Fibroblast of the aortic adventitia (primary cell): ENCODE measurements at places on chromosomes 16 and 17.

DNA sequence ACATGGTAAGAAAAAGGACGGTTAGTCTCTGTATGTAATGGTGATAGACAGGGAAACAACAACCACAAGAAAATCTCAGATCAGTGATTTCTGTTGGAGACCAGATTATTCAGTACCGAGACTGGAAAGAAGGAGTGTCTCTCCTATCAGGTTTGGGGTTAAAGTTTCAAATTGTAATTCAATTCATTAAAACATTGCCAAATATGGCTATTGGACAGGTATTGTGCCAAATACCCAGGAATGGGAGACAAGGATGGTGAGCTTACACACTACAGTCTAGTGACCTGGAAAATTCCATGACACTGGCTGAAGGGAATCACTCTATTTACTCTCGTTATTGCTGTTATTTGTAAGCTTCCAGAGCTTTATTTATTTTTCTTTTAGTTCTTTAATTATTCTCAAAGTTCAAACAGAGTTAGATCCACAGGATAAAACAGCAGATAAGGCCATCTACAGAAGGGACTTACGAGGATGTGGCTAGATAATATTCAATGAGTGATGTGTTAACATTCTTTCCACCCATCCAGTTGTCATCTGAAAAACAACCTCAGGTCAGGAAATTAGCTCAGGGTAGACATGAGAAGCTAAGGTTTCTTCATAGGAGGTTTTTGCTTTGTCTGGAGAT, 25.1 kb upstream of the MMD start:
- no peak for DNase-seq

DNA sequence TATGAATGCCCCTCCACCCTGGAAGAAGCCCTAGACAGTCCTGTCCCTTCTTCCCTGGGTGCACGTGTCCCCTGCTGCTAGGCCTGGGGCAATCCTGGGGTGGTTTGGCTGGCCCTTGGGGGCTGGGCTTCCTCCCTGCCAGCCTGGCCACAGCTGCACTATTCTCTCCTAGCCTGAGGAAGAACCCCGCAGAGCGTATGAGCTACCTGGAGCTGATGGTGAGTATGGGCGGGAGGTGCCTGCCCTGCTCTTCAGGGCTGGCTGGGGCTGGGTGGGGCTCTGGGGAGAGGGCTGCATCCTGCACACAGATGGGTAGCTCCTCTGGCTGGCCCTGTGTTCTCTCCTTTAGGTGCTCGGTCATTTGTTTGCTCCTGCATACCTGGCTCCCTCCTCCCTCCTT, 28.8 kb downstream of the MAP2K3 start:
- DNase-seq: no peak

DNA sequence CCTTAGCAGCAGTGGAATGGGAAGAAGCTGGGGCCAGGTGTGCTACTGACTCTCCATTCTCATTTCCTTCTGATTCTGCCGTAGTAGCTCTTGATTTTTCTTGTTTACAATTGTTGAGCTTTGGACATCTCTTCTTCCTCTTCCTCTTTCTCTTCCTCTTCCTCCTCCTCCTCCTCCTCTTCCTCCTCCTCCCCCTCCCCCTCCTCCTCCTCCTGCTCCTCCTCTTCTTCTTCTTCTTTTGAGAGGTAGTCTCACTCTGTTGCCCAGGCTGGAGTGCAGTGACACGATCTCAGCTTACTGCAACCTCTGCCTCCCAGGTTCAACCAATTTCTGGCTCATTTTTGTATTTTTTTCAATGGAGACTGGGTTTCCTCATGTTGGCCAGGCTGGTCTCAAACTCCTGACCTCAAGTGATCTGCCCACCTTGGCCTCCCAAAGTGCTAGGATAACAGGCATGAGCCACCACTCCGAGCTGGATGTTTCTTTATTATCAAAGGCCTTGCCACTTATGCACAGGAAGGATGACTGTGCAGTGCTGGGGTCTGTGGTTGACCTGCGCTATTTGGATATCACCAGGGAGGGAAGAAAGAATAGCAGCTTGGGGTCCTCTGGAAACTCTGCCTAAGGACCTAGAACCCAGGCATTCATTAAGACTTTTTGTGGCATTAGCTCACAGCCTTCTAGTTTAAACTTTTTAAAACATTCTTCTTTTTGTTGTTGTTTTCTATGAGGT, 127.8 kb upstream of the KCNJ16 start:
- no peak for DNase-seq

DNA sequence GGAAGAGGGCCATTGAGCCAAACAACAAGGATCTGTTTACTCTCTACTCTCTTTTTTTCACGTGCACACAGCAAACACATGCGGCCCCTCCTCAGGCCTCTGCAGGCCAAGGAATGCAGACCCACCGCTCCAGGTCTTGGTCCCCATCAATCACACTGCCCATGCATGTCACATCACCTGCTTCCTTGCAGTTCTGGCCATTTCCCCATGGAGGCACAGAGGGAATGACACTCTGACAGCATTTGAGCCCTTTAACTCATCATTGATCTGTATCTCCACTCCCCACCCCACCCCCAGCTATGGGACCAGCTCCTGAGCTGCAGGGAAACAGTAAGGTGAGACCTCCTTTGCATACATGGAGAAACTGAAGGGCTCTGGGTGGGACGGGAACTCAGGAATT, 45.9 kb upstream of the MEIOC start:
- DNase-seq: no peak

- no peak for DNase-seq
Measured at GRCh38 chr16:66503030-66503429, 46.9 kb downstream of the TK2 start.

DNA sequence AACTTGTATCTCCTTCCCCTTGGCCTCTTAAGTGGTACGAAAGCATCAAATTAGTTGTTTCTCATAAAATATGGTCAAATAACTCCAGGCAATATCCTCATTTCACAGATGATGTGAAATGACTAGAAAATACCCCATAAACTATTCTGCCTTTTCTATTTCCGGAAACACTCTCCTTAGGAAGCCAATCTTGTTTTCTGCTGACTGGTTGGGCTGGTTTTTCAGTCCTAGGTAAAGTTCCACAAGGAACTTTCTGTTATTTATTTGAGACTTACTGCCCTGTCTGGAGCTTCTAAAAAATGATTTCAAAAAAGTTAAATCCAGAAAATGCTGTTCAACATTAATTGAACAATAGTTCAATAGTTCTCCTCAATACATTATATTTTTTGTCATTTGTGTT, 7.3 kb downstream of the MYOCD start:
- DNase-seq: no peak

DNA sequence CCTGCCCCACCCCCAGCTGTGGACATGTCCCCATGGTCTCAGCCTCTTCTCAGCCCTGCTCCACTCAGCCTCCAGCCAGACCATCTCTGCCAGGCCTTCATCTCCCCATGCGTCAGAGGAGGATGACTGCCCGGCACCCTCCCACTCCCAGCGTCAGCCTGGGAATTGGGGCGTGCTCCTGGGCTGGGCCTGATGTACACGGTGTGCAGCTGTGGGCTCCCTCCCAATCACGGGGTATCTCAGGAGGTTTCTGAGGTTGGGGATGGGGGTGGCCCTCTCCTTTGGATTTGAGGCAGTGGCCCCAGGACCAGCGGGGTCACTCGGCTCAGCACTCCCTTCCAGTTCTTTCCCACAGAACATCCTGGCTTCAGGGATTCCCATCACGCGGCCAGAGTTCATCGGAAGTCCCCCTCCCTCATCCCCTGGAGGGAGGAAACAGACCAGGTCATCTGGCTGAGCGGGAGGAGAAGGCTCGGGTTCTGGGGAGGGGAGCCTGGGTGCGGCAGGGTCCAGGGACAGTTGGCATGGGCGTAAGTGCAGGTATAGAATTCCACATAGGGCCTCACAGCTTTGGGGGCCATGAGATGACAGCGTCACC, 36.9 kb downstream of the SOCS3 start:
- DNase-seq: no peak

- DNase-seq: no peak
Measured at GRCh38 chr16:65222049-65222448, 100.2 kb upstream of the CDH11 start.

DNA sequence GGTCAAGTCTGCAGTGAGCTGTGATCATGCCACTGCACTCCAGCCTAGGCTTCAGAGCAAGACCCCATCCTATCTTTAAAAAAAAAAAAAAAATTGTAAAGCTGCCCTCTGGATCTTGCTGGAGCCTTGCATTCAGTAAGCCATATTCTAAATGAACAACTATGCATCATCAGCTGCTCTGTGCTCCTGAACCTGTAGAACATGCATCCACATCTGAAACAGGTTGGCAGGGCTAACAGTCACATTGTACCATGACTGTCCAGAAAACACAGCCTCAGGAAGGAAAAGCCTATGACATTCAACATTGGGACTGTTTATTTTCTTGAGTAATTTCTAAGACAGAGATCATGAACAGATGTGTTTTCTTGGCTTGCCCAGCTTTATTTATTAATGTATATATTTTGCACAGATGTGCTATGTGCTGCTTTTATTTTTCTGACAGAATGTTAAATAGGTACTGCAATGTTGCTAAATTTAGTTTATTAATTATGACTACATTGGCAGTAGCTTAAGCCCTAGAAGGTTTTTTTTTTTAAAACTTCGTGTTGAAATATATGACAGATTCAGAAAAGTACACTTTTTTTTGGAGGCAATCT, 19.8 kb downstream of the ACSF2 start:
- DNase-seq: no peak

GRCh38 chr17:19375732-19376131, 2.6 kb upstream of the MAPK7 start:
- DNase-seq: no peak

GRCh38 chr17:4519361-4519788, 20.7 kb downstream of the SPNS2 start:
- no peak for DNase-seq

GRCh38 chr16:66903544-66904427, 14.9 kb downstream of the CDH16 start:
- DNase-seq: no peak

GRCh38 chr17:75191584-75191983, 8.8 kb upstream of the SUMO2 start:
- DNase-seq: peak; percentile 37

DNA sequence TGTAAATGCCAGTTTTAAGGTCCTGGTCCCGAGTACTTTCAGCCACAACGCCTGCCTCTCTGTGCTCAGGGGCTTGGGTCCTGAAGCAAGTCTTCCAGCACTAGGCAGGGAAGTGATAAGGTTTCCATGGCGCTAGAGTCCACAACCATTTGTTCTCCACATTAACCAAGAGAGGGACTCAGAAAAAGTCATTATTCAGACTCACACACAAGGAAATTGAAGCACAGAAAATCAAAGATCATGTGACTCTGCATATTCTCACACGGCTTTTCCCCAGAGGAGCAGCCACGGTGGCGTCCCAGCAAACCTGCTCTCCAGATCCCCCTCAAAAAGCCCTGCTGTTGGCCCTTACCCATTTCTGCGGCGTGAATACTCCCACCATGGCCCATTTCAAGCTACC, 9.7 kb downstream of the ENPP7 start:
- DNase-seq: peak; percentile 15

DNA sequence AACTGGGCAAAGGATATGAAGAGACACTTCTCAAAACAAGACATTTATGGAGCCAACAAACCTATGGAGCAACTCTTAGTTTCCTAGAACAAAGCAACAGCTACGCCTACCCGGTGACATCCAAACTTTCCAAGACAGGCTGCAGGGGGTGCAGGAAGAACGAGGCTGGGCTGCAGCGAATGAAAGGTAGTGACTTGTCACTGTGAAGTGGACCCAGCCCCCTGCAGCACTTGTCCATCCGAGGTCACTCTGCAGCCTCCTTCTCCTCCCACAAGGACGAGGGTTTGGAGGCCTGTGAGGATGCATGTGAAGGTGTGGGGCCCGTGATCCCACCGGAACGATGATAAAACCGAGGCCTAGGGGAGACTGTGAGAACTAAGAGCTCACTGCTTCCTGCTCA, 192.6 kb upstream of the RPL38 start:
- no peak for DNase-seq

DNA sequence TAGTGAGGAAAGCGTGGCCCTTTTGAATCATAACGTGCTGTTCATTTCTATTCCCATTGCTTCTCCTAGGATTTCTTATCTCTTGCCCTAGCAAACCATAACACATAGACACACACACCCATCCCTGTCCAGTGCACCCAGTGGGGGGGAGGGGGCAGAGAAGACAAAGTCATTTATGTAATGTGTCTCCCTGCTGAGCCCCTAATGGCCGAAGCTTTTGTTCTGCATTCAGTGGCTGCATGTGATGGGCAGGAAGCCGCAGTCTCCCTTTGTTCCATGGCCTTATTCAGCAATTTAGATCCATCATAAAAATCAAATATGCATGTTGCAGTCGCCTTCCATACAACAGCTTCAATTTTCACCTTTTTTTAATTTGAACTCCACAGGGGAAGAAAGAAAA, 325.4 kb downstream of the ZFHX3 start:
- no peak for DNase-seq

GRCh38 chr17:73261952-73262675, 434 bp upstream of the CPSF4L start:
- no peak for DNase-seq

GRCh38 chr17:39659279-39660010, 5.7 kb upstream of the TCAP start:
- no peak for DNase-seq

GRCh38 chr16:4385066-4385788, 13.6 kb downstream of the VASN start:
- no peak for DNase-seq

DNA sequence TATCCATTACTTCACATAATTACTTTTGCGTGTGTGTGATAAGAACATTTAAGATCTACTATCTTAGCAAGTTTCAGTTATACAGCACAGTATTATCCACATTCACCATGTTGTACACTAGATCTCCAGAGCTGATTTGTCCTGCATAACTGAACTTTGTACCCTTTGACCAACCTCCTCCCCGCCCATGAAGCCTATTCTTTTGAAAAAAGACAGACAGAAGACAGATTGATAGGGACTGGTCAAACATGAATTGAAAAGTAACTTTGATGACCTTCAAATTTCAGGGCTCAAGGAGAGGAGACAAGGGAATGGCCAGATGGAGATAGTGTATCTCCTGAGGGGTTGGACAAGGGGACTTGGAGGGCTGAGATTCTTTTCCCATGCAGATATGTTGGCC, 96.3 kb downstream of the CMC2 start:
- DNase-seq: no peak

DNA sequence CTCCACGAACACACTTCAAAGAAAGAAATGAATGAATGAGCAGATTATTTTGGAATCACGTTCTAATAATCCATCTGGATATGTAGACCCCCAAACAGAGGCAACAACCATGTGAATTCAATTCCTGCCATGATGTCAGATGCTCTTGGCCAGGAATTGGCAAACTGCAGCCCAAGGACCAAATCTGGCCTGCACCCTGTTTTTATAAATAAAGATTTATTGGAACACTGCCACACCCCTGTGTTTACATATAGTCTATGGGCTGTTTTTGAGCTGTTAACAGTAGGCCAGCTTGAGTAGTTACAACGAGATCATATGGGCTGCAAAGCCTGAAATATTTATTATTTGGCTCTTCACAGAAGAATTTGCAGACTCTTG, 336.0 kb upstream of the ZFHX3 start:
- no peak for DNase-seq

- DNase-seq: no peak
Measured at GRCh38 chr16:14428043-14428442, 202.0 kb downstream of the PARN start.

DNA sequence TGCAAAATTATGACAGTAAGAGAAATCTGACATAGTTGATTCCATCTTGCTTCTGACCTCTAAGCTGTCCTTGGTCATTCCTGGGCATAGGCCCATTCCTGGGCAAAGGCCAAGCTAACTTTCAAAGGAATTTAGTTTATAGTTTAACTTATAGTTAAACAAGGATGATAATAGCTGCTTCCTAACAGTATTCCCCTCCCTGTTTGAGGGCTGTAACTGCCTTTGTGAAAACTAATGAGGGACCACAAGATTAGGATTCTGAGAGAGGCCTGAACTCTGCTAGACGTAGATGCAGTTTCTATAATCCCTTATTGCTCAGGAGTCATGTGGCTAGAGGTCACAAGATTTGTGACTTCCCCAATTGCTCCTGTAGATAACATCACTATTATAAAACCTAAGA, 80.2 kb upstream of the ASIC2 start:
- no peak for DNase-seq
